OCI-M1 (cell line): ENCODE measurements at places on chromosomes 11 and 22.
A peak's percentile ranks its signal among the peaks of the same experiment; 100 is the strongest.

- peak; percentile 50 for DNase-seq
These were observed 140.2 kb upstream of the SESN3 start for GRCh38 chr11:95371153-95371552.

GRCh38 chr11:47332791-47333525, 19.5 kb downstream of the MYBPC3 start:
- DNase-seq, result no peak

DNA sequence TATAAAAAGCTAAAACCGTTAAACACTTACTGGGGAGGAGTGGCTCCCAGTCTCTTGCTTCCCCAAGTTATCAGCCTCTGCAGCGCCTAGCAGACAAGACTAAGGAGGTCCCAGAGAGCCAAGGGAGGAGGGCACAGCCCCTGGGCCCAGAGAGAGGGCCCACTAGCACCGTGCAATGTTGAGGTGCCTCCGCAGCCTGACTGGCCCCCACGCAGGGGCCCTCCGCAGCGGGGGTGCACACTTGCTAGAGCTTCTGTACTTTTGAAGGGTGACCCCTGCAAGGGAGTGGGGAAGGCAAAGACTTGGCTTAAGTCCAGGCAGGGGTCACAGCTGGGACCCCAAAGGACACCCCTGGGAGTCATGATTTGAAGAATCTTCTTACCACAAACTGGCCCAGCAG, 98.0 kb downstream of the ADAMTS15 start:
- DNase-seq, result no peak

DNA sequence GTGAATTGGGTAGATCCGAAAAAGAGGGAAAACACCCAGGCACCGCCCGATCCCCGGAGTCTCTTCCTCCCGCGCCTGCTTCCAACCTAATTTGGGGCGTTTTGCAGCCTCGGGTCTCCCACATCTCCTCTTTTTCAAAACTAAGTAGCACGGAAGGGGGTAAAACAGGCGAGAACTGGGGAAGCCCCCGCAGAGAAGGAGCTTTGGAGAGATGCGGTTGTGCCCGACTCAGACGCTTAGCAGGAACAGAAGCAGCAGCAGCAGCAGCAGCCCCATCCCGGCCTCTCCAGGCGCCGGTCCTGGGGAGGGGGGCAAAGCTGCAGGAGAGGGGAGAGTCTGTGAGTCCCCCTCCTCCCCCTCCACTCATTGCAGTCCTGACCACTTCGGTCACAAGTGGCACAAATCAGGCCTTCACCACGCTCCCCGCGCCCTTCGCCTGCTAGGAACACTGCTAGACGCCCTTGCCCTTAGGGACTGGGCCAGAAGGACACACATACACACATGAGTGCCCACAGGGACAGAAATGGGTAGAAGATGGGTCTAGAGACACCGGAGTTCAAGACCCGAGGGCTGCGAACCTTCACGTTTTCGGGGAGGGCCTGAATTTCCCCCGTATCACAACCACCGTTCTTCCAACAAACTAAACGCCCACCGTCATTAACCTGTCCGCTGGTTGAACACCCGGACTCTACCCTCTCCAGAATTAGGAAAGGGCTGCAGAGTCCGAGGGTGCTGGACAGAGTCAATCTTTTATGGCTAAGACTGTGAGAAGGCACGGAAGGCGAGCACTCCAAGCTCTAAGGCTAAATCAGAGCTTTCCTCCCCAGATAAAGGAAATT, 98.3 kb upstream of the HSD17B12 start:
- no peak for DNase-seq

DNA sequence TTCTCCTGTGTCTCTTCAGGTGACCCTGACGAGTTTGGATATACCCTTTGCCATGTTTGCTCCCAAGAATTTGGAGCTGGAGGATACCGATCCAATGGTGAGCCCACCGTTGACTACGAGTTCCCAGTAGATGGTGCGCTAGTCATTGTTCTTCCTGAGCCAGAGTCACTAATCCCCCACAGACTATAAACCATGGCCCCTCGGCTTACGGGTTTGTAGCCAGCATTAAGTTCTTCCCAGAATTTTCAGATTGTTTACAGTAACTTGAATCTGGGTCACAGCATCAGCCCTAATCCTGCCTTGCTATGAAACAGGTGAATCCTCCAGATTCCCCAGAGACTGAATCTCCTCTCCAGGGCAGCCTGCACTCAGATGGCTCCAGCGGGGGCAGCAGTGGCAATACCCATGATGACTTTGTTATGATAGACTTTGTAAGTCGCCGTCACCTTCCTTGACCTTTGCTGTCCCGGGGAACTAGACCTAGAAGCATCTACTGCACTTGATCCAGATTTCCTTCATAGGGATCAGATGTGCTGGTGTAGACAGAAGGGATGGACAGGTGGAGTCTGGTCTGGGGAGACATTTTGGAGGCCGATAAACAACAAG, 31.8 kb downstream of the ARHGAP1 start:
- no peak for DNase-seq

- DNase-seq, result no peak
These were observed 260.4 kb downstream of the TMEM135 start for GRCh38 chr11:87298155-87298554.

- no peak for DNase-seq
These were observed 66.4 kb downstream of the ADAMTS15 start for GRCh38 chr11:130514851-130515250.

GRCh38 chr11:79371152-79371551, 69.7 kb downstream of the TENM4 start:
- DNase-seq, result no peak

- DNase-seq, result peak; percentile 41
These were observed 751 bp downstream of the ARFGAP3 start for GRCh38 chr22:42856179-42856864.

- DNase-seq, result no peak
These were observed at the start of gene PKDREJ for GRCh38 chr22:46263216-46263590. PKDREJ (minus strand) TSS chr22:46263343; CDS start chr22:46263322, 21 bp downstream.

- no peak for DNase-seq
These were observed 542.5 kb downstream of the INSC start for GRCh38 chr11:15657264-15657663.

GRCh38 chr22:30874431-30875370, 93.9 kb downstream of the MORC2 start:
- no peak for DNase-seq

DNA sequence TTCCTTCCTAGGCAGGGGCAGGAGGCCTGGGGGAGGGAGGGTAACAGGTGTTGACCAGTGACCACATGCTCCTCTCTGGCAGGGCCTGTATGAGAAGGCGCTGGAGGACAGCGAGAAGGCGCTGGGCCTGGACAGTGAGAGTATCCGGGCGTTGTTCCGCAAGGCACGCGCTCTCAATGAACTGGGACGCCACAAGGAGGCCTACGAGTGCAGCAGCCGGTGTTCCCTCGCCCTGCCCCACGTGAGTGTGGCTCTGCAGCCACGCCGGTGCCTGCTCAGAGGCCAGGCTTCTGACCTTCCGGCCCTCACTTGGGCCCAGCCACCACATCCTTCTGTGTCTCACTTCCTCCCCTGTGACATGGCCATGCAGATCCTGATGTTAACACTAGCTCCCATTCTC, 25.8 kb downstream of the ZC3H7B start:
- no peak for DNase-seq

- DNase-seq, result no peak
These were observed 170.4 kb downstream of the DSCAML1 start for GRCh38 chr11:117626576-117626975.

- no peak for DNase-seq
These were observed 15.3 kb downstream of the TTLL12 start for GRCh38 chr22:43171607-43172006.

DNA sequence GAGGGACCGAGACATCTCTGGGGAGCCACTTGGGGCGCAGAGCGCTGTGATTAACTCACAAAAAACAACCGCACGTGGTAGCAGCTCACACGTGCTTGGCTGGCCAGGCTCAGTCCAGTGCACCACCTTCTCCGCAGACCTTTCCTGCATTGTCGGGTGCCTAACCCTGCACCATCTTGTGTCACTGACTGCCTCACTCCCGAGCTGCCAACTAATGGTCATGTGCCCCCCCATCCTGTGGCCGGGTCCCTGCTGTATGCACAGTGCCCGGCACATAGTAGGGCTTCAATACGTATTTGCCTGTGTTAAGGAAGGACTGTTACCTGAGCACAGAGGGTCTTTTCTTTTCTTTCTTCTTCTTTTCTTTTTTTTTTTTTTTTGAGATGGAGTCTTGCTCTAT, 71.9 kb downstream of the ARHGAP8 start:
- no peak for DNase-seq

DNA sequence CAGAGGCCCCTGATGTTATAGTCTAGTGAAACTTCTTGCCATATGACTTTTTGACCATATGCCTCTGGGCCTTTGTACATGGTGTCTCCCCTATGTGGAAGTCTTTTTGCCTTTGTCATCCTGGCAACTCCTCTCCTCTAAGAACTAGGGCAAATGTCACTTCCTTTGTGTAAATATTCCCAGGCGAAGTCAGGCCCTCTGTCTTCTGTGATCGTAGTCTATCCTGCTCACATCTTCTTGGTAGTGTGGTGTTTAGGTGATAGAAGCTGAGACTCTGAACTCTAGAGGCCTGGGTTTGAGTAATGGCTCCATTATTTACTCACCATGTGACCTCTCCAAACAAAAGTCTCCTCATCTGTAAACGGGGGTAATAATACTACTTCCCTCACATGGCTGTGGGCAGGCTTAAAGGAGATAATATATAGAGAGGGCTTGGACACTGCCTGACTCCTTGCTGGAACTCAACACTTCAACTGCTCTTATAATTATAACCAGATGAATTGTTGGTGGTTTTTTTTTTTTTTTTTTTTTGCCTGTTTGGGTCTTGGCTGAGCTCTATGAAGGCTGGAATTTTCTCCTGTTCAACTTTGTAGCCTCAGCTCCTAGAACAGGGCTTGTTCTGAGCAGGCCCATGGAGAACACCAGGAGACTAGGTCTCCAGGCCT, 43.8 kb downstream of the INSC start:
- DNase-seq, result no peak

- no peak for DNase-seq
These were observed 86.7 kb downstream of the SIK3 start for GRCh38 chr11:117011541-117011898.

- no peak for DNase-seq
These were observed 318.3 kb downstream of the MN1 start for GRCh38 chr22:27483095-27483785.

DNA sequence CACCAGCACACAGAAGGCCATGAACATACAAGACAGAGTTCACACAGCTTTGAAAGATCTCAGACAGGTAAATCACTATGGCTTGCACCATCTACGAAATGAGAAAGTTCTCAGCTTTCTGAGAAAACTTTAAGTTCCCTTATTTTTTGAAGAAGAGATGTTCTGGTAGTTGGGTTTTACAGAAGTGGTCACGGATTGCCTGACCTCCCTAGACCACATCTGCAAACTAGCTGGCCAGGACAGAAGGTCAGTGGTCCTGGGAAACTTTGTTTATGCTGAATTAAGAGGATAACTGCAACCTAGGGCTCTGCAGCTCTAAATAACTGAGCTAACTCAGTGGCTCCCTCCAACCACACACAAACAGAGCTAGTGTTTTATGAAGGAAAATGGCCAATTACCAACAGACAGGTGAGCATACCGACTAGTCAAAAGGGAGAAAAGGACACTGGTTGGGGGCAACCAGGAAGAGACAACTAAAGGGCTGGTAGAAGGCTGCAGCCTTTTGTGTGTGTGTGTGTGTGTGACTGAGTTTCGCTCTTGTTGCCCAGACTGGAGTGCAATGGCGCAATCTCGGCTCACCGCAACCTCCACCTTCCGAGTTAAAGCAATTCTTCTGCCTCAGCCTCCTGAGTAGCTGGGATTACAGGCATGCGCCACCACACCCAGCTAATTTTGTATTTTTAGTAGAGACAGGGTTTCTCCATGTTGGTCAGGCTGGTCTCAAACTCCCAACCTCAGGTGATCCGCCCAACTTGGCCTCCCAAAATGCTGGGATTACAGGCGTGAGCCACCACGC, 8.5 kb upstream of the SCN2B start:
- DNase-seq, result peak; percentile 64

GRCh38 chr22:30325724-30326254, 952 bp downstream of the TBC1D10A start:
- no peak for DNase-seq

DNA sequence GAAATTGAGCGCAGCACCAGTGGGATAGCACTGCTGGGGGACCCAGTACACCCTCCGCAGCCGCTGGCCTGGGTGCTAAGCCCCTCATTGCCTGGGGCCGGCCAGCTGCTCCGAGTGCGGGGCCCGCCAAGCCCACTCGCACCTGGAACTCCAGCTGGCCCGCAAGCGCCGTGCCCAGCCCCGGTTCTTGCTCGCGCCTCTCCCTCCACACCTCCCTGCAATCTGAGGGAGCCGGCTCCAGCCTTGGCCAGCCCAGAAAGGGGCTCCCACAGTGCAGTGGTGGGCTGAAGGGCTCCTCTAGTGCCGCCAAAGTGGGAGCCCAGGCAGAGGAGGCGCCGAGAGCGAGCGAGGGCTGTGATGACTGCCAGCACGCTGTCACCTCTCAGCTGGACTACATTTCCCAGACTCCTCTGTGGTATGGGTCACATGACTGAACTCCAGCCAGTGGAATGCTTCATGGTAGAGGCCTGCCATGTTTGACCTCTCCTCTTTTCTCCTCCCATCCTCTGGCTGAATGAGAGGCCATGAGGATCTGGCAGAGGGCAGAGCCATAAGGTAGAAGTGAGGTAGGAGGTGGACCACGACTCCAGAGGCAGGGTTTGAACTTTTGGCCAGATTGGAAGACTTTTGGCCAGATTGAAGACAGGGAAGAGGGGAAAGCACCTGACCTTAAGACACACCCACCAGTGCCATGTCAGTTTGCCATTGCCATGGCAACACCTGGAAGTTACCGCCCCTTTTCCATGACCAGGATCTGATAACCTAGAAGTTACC, 6.2 kb downstream of the MRGPRD start:
- peak; percentile 93 for DNase-seq

DNA sequence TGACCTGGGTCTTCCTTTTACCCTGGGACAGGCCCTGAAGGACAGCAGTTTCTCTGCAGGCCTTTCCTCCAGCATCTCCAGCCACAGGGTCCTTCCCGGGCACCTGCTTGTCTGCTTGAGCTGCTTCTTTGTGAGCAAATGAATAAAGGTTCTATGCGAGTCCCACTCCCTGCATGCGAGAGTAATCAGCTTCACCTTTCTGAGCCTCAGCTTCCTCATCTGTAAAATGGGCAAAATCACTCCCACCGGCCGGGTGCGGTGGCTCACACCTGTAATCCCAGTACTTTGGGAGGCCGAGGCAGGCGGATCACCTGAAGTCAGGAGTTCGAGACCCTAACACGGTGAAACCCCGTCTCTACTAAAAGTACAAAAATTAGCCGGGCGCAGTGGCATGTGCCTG, 31.1 kb downstream of the IFT27 start:
- DNase-seq, result no peak
